ENCODE measurements at places on chromosomes 11 and 22. TPM values are rescaled to one million over a fixed set of nuclear protein-coding genes. Genes with fewer than 3 reads are reported as not detected.
A peak's percentile ranks its signal among the peaks of the same experiment; 100 is the strongest.

DNA sequence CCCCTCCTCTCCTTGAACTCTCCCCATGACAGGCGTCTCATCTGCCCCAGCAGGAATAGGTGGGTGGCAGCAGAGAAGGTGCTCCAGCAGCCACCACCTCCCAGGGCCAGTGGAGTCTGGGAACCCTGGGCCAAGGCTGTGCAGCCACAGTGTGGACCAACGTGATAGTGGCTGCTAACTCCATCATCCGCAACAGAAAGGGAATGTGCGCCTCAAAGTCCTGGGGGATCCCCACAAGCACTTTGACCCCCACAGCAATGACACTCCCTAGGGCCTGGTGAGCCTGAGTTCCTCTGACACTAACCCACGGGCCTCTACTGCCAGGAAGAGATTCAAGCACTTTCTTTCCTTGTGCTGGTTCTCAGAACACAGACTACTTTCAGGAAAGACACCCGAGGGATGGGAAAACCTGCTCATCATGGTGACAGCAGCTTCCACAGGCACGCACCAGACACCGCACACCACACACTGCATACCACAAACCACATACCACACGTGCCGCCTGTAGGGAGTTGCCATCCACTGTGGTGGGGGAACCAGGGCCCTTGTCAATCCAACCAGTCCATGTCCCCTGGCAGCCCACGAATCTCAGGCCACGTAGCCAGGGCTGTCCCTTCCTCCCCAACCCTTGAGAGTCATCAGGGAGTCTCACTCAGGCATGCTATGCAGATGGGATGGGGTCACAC lies 3.4 kb upstream of the SLC25A1 start:
- DNase-seq: no peak

DNA sequence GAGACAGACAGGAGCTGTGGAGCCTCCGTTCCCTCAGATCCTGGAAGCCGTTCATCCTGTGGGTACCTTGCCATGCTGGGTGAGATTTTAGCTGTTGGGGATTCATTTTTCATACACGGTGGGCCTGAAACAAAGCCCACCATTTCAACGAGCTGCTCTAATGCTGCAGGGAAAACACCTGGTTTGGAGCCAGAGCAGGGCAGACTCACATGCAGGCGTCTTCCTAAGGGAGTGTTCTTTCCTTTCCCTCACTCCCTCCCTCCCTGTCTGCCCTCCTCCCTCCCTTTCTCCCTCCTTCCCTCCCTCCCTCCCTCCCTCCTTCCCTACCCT lies 52.5 kb downstream of the CD6 start:
- no peak for DNase-seq

GRCh38 chr22:23772649-23773473 lies at the start of gene MMP11:
TSS of gene MMP11 (plus strand) at chr22:23772849. CDS start at chr22:23772871, 22 bp downstream.
- DNase-seq: no peak

DNA sequence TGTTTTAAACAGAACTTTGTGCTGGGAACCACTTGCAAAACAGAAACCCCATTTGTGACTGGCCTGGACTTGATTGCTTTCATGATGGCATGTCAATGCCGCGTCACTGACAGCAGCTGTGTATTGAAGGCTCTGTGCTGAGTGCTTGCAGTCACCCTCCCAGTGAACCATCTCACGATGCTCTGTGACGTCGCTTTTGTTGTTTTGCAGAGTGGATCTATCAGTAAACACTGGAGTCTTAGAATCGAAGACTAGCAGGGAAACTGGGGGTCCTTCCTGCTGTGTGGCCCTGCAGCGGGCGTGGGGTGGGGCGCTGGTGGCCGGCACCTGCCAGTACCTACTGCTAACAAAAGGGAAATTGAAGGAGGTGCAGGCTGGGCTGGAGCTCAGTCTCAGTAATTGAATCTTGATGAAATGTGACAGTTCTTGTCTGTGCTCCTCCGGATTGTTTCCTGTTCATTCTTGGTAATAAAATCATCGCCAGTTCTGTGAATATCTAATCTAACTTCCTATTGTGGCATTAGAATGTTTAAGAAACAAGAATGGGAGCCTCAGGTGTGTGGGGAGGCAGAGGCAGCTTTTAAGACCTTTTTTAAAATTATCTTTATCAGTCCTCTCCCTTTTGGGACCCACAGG lies 50.5 kb upstream of the PARVG start:
- no peak for DNase-seq

PRR33 gene
- total RNA-seq: not detected

DNA sequence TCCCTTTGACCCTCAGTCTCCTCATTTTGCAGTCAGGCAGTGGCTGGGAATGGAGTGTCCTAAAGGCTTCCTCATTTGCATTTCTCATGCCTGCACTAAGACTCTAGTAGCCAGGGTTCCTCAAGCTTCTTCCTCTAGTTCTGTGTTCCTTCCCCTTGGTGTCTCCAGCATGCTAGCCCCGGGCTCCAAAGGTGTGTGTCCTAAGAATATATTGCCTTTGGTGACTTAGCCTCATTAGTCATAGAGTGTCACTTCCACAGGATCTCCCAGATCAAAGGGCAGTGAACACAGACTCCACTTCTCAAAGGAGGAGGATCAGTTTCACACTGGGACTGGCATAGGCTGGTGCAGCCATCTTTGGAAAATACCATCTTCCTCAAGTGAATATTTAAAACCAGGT lies 21.4 kb upstream of the ACER3 start:
- DNase-seq: no peak

DAGLA gene
- 1.7 TPM for total RNA-seq

DNA sequence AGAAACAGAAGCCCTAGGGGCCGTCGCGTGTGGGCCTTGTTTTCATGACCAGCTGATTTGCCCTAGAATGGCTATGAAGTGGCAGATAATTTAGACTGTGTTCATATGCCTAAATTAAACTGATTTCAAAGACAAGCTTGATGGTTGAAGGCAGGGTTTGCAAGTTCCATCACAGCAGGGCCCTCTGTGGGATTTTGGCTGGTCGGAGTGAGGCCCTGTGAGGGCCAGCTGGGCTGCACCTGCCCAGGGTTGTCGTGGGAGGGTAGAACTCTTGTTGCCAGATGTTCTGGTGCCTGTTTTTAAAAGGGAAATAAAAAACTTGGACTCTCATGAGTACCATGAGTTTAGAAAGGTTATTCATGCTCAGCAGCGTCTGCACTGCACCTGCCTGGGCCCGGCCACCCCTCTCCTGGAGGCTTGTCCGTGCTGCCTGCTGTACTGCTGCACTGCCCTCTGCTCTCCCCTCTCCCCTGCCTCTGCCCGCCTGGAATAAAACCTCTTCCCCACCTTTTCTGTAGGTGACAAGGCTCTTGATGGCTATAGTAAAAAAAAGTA lies 44.1 kb downstream of the AP2A2 start:
- no peak for DNase-seq

ARHGAP20 gene
- total RNA-seq: 0.05 TPM

RAB3IL1 gene
- 0.35 TPM for total RNA-seq

MPPED1 gene
- not detected for total RNA-seq

GRCh38 chr22:37318364-37319109 lies 36.2 kb downstream of the CYTH4 start:
- no peak for DNase-seq

GRCh38 chr11:10858439-10859325 lies 829 bp upstream of the ZBED5 start:
- DNase-seq: peak; percentile 19

DNA sequence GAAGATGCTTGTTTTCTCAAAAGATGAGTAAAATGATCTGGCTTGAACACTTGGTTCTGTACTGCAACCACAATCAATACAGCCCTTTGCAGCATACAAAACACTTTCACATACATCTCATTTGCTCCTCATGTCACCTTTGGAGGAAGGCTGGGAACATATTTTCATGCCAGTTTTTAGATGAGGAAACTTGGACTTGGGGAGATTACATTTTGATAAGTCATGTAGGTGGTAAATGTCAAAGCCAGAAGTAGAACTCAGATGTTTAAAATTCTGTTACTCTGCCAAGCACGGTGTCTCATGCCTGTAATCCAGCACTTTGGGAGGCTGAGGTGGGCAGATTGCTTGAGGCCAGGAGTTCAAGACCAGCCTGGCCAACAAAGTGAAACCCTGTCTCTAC lies 121.8 kb downstream of the MICAL2 start:
- no peak for DNase-seq

GLB1L3 gene
- not detected for total RNA-seq

DNA sequence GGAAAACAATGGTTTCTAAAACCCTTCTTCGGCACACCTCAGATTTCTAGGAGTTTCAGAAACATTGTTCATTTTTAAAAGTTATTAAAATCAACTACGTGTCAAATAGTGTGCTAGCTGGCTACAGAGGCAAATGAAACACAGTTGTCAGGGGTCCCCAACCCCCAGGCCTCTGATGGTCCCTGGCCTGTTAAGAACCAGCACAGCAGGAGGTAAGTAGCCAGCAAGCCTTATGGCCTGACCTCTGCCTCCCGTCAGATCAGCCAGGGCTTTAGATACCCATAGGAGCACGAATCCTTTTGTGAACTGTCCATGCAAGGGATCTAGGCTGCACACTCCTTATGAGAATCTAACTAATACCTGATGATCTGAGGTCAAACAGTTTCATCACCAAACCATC lies 648.2 kb downstream of the FAM181B start:
- no peak for DNase-seq

DNA sequence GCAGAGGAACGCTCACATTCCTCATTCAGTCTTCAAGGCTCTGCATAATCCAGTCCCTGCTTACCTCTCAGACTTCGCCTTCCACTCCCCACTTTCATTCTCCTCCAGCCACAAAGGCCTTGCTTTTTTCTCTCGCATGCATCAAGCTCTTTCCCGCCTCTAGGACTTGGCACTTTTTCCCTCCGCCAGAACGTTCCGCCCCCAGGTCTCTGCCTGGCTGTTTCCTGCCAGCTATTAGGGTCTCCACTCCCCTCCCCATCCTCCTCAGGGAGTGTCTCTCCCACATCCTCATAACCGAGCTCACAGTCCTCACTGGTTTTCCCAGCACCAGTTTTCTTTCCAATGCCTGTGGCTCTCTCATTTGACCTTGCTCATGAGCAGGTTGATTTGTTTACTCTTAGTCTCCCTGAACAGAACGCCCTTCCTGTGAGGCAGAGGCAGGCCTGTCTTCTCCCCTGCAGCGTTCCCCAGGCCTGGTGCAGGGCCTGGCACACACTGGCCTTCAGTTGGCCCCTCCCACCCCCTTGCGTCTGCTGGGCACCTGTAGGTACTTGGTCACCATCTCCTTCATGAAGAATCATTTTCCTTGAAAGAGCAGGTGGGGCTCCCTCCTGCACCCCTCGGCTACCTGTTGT lies 75.2 kb downstream of the RTL6 start:
- no peak for DNase-seq

CATSPER1 gene
- not detected for total RNA-seq

DNA sequence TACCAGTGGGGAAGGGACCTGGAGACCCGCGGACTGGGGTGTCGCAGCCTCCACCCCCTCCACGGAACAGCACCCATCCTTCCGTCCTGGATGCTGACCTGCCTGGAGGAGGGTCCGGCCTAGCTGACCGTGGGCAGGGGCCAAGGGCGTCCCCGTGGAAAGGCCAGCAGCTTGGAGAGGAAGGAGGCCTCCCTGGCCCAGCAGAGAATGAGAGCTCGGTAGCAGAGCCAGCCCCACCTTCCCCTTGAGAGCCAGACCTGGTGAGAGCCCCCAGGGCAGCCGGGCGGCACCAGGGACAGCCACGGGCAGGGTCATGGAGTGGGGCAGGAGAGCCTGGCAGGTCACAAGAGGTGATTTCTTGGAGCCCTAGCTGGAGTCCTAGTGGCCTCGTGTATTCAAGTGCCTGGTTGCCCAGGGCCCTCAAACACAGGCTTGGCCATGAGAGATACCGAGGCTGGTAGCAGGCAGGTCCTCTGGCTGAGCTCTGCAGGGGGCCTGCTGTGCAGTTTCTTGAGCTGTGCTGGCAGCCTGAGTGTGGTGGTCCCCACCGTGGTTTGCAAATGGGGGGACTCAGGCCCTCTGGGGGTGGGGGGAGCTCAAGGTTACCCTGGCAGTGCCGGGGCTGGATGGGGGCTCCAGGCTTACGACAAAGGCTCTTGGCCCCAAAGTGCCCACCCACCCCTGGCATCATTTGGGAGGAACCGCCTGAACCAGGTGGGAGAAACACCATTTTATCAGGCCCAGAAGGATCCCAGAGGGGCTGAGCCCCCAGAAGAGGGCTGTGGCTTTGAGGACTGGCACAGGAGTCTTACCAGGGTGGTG lies 7.6 kb downstream of the TSPAN32 start:
- DNase-seq: no peak

- DNase-seq: peak; percentile 34
Measured at GRCh38 chr11:64652586-64653387, 61.8 kb downstream of the SLC22A12 start.

DNA sequence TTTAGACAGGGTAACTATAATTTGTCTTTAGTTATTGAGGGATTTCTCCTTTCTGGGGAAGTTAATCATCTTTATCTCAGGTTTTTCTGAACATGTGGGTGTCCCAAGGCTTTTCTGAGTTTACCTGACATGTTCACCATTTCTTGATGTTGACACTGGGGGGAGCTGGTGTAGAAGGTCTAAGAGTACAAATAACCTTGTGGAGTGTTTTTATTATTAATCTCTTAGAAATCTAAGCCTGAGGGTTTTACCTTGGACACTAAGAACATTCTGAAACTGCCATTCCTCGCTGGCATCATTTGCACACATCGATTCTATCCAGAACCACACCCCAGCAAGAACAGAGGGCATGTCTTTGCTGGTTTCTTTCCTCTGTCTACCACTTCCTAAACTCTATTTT lies 15.6 kb upstream of the C11orf91 start:
- peak; percentile 77 for DNase-seq

- peak; percentile 33 for DNase-seq
Measured at GRCh38 chr11:122342089-122342744, 226.2 kb upstream of the BLID start.
